ENCODE measurements at places on chromosomes 16 and 17. TPM values are rescaled to one million over a fixed set of nuclear protein-coding genes. Genes with fewer than 3 reads are reported as not detected.

Gene GGT6
- 199 TPM for total RNA-seq

Gene DNAH3
- total RNA-seq, result 6.7 TPM

Gene GPR142
- 1.1 TPM for total RNA-seq

Gene CCL7
- not detected for total RNA-seq

Gene SYNGR2
- 51.2 TPM for total RNA-seq

Gene CACNG3
- total RNA-seq, result not detected

Gene GGNBP2
- total RNA-seq, result 99.1 TPM

Gene RAB26
- total RNA-seq, result 25.5 TPM

Gene MAPT
- not detected for total RNA-seq

Gene DHX8
- total RNA-seq, result 52.7 TPM

Gene KIF2B
- not detected for total RNA-seq

Gene SMTNL2
- total RNA-seq, result not detected

Gene FBXO39
- total RNA-seq, result not detected

Gene DUSP3
- 120 TPM for total RNA-seq

Gene RAB37
- total RNA-seq, result 35.5 TPM

Gene GPR139
- not detected for total RNA-seq

Gene PTX4
- total RNA-seq, result not detected

Gene OTOA
- total RNA-seq, result not detected

Gene DCAF7
- 65.3 TPM for total RNA-seq

Gene RRAD
- 4.1 TPM for total RNA-seq

Gene SPNS3
- total RNA-seq, result 1.1 TPM

Gene ACLY
- 108 TPM for total RNA-seq

Gene GLYR1
- total RNA-seq, result 65.2 TPM

Gene ZP2
- total RNA-seq, result not detected

Gene FBXL16
- total RNA-seq, result 2.3 TPM
